ENCODE measurements at places on chromosomes 12 and 14.
A peak's percentile ranks its signal among the peaks of the same experiment; 100 is the strongest.

DNA sequence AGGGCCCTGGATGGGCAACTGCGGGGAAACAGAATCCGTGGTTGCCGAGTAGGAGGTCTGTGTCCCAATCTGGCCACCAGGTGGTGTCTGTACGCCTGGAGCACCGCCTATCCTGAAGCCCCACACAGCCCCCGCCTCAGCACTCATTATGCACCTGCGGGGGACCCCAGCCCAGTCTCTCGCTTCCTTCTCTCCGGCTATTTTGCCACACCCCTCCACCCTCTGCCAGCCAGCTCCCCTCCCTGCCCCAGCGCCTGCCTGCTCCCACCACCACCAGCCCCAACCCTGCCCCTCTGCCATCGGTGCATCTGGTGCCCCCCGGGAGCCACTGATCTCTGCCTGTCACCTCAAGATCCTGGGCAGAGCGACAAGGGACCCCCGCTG lies 2.2 kb upstream of the NXPH4 start:
- peak; percentile 19 for DNase-seq

GRCh38 chr12:64612843-64613242 lies 2.5 kb downstream of the RASSF3 start:
- DNase-seq = no peak

DNA sequence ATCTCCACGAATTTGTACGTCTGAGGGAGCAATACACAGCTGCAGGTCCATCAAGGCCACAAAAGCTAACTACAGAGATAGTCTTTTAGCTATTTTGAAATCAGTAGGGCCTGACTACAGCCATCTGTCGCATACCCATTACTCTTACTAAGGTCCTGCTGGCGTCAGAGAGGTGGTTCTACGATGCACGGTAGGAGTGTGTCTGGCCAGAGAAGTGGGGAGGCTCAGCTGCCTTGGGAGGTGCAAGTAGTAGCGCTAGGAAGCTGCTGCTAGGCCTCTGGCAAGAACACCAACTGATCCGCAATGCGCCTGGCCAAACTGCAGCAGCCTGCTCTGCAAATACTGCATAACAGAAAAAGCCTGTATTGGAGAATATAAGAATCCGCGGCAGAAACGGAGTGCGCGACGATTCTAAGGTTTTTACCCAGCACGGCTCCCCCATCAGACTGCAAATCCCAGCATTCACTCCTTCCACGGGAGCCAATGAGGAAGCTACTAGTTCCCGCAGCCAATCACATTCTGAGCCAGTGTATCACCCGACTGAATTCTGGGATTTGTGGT lies 743 bp upstream of the CAND1 start:
- peak; percentile 96 for DNase-seq

DNA sequence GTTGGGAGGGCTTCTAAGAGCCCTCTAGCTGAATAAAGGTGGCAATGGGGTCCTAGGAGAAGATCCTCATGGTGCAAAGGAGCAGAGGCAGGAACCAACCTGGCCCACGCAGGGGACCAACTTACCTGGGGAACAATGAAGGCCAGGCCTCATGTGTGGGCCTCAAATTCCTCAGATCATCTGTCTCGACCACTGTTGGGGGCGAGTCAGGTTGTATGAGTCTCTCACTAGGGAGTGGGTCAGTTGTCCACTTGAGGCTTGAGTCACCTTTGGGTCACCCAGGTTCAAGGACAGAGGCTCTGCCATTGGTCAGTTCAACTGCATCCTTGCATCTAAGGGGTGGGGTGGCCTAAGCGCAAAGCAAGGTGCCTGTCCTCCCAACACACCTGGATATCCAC lies 43.7 kb upstream of the BDKRB2 start:
- no peak for DNase-seq

DNA sequence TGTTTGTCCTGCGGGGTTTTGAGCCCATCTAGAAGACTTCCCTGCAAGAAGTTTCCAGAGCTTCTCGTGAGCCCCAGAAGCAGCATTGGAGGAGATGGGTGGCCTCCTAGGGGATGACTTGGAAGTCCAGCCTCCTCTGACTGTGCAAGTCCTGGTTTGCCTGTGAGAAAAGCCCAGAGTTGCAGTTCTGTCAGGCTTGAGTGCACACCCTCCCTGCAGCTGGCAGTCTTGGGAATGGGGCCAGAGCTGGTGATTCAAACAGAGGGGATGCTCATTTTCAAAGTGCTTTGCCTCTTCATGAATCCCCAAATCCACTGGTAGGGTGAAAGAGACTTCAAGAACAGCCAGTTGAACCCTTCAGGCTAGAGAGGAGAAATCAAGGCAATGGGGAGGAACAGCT lies 3.9 kb upstream of the PPP1R1A start:
- no peak for DNase-seq

DNA sequence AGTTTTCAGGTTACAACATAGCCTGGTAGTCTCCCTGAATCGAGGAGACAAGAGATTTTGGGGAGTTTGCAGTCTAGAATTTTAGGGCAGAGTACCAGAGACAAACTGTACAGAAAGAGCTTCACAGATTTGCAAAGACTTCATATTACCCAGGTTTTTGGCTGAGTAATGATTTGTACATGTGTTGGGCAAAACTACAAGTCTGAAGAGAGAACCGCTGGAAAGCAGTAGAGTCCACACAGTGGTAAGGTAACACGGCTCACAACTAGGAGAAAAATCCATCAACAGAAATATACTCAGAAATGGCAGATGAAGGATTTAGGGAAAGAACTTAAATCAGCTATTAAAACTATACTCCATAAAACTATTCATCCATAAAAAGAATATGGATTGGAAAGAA lies 25.7 kb downstream of the FBXO33 start:
- DNase-seq = no peak

DNA sequence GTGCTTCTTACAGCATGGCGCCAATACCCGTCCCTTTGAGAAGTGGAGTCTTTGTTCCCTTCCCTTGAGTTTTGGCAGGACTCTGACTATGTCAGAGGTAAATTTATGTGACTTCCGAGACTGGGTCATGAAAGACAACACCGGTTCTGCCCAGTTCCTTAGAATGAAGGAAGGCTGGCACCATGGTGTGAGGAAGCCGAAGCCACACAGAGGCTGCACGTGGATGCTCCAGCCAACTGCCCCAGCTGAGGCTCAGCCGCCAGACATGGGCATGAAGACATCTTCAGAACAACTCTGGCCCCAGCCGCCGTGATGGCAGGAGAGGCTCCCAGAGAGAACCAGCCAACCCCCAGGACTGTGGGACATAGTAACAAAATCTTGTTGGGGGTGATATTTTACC lies 111.2 kb downstream of the CALM1 start:
- no peak for DNase-seq

- no peak for DNase-seq
These were observed 11.3 kb upstream of the SYT1 start for GRCh38 chr12:78853231-78853630.

DNA sequence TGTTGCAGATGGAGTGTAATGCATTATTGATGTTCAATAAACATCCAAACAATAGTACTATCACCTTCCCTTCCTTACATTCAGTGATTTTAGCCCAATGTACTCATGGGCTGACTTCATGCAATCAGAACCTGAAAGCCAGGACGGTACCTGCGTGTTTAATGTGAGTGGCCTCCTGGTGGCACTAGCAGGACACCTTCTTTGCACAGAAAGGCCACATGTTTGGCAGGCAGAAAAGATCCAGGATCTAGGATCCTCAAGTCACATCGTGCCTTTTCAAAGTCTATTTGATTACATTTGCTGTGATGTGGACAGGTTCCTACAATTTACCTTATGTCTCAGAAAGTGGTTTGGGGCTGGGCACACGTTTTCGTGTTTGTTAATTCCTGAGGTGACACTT lies 82.9 kb downstream of the NEDD1 start:
- no peak for DNase-seq

DNA sequence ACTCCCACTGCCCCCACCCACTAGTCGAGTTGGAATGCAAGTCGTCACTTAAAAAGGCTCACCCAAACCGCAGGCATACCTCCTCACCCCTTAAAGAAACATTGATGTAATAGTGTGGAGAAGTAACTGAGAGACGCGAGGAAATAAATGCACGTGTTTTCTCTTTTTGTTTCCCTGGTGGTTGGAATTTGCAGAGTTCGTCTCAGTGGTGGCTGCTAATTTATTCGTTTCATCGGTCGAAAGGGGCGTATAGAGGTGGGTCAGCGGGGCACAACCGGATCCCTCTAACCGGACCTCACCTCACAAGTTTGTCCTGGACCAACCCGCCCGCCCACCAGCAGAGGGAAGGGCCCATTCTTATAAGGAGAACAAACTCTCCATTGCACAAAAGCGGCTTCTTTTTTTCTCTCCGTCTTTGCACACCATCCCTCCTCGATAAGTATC lies 5.0 kb upstream of the NPAS3 start:
- no peak for DNase-seq

DNA sequence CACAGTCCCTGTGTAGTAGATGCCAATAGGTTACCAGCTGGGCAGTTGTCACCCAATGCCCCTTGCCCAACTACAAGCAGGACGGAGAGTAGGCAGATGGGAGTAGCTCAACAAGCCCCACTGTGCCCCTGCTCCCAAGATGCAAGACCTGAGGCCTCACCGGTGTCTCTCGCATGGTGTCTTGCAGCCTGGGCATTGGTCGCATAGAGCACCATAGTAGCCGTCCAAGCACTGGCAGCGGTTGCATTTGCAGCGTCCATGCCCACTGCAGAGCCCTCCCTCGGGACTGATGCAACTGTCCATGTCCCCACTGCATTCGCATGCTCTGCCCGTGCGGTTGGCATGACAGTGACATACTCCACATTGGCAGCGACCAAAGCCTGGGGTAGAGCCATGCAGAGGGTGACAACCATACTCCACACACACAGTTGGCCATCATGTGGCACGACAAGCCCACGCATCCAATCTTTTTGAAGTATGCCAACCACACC lies 11.9 kb upstream of the CSAD start:
- no peak for DNase-seq

- no peak for DNase-seq
These were observed 112.0 kb downstream of the SLC15A5 start for GRCh38 chr12:16165506-16165905.

DNA sequence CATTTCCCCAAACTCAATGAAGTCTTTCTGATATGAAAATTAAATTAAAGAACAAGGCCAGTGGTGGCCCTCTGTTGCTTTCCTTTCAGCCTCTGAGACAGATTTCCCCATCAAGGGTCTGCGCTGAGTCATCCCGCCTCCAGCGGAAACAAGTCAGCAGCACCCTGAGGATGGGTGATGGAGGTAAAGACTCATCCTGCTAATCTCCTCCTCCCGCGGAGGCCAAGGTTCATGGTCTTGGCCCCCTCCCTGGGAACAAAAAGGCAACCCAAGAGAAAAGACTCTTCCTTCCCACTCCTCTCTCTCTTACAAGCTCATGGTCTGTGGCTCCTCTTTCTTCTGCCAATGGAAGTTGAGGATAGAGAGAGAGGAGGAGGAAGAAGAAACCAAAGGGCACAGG lies 9.0 kb upstream of the NUMB start:
- DNase-seq = no peak

DNA sequence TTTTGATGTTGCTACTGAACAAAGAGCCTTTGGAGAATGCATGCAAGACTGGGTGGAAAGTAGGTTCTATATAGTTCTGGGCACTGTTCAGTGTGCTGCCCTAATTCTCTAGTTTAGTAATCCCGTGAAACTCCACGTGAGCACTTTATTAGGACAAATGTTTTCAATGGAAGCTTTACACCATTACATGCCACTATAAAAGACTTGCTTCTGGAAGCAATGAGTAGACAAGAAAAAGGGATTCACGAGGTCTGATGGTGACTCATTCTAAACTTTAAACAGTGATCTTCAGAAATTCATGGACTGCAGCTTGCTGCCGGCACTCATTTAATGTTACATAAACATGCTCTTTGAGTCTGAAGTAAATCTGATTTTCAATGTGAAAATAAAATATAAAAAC lies 22.3 kb downstream of the ATG14 start:
- DNase-seq = no peak

DNA sequence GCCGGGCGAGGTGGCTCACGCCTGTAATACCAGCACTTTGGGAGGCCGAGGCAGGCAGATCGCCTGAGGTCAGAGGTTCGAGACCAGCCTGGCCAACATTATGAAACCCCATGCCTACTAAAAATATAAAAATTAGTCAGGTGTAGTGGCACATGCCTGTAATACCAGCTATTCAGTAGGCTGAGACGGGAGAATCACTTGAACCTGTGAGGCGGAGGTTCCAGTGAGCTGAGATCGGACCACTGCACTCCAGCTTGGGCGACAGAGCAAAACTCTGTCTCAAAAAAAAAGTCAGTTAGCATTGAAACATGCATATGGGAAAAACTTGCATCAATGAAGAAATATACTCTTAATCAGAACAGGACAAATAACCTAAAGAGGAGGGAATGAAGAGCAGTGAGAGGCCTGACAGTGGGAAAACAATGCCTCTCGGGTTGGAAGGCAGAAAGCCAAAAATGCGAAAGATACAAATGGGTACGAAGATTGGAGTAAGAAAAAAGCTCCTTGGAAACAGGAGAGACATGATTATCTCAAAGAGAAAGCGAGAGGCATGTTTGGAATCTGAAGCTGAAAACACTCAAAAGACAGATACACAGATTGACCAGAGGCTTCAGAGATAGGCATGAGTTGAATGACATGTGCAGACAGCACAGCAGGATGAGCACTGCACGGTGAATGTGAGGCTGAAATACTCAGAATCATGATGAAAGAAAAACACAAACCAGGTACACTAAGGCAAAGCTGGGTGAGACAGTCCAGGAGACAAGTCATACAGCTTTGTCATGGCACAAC lies 30.6 kb downstream of the RESF1 start:
- DNase-seq = no peak
